ENCODE measurements at places on chromosomes 6 and 20. TPM values are rescaled to one million over a fixed set of nuclear protein-coding genes. Genes with fewer than 3 reads are reported as not detected.

The PAK5 gene
- total RNA-seq, result not detected

The OOEP gene
- 0.33 TPM for total RNA-seq

The ZKSCAN3 gene
- 6.5 TPM for total RNA-seq

The JAG1 gene
- 0.30 TPM for total RNA-seq

The TBC1D20 gene
- total RNA-seq, result 28.1 TPM

- H3K4me3 ChIP-seq, result no peak overlapping the region
- no peaks in the 10 kb centered on the region for H3K4me1 ChIP-seq
- no peak for DNase-seq
- H3K36me3 ChIP-seq, result no peaks in the 10 kb centered on the region
Observed at GRCh38 chr20:18721551-18722115, 92.0 kb upstream of the SCP2D1 start.

- no peaks in the 10 kb centered on the region for H3K27me3 ChIP-seq
- no peak overlapping the region for H3K27ac ChIP-seq
- DNase-seq, result no peak
Observed at GRCh38 chr20:12575352-12576095, 433.2 kb upstream of the SPTLC3 start.

- no peaks in the 10 kb centered on the region for H3K4me1 ChIP-seq
- H3K4me3 ChIP-seq, result no peak overlapping the region
- DNase-seq, result no peak
- H3K36me3 ChIP-seq, result no peaks in the 10 kb centered on the region
- H3K27ac ChIP-seq, result no peak overlapping the region
- no peaks in the 10 kb centered on the region for H3K27me3 ChIP-seq
Observed at GRCh38 chr6:93678841-93679454, 259.6 kb upstream of the EPHA7 start.

GRCh38 chr20:6954219-6954618 lies 186.7 kb downstream of the BMP2 start:
- H3K4me3 ChIP-seq, result no peak overlapping the region
- no peaks in the 10 kb centered on the region for H3K36me3 ChIP-seq
- H3K27me3 ChIP-seq, result no peaks in the 10 kb centered on the region
- no peak for DNase-seq
- no peaks in the 10 kb centered on the region for H3K4me1 ChIP-seq

- no peak for DNase-seq
- no peak overlapping the region for H3K4me3 ChIP-seq
- no peaks in the 10 kb centered on the region for H3K36me3 ChIP-seq
- no peak overlapping the region for H3K27ac ChIP-seq
Observed at GRCh38 chr6:36739947-36740817, 42.6 kb downstream of the RAB44 start.

DNA sequence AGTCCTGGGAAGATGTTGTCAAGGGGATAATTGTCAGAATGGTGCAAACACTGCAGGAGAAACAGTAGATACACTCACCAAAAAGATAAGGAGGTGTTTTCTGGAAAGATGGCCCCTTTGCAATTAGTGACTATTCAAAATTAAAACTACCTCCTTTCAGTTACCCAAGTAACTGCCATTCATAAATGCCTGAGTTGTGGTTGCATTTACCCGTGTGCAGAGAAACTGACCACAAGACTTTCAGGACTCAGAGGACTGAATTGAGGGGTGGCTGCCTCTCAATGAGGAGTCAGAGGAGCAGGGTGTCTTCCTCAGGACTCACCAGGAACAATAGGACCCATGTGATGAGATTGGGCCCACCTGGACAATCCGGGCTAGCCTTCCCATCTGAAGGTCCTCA lies 39.0 kb downstream of the GCM1 start:
- H3K27ac ChIP-seq, result no peak overlapping the region
- peaks cover 24% of the 10 kb centered on the region for H3K4me1 ChIP-seq
- H3K4me3 ChIP-seq, result no peak overlapping the region
- no peaks in the 10 kb centered on the region for H3K36me3 ChIP-seq

GRCh38 chr6:118881440-118882313 lies 12.3 kb upstream of the ASF1A start:
- peaks cover 35% of the 10 kb centered on the region for H3K4me1 ChIP-seq
- H3K36me3 ChIP-seq, result peaks cover 17% of the 10 kb centered on the region
- no peak overlapping the region for H3K4me3 ChIP-seq
- H3K27ac ChIP-seq, result no peak overlapping the region

The STXBP5 gene
- total RNA-seq, result 17.2 TPM

The C6orf15 gene
- not detected for total RNA-seq

DNA sequence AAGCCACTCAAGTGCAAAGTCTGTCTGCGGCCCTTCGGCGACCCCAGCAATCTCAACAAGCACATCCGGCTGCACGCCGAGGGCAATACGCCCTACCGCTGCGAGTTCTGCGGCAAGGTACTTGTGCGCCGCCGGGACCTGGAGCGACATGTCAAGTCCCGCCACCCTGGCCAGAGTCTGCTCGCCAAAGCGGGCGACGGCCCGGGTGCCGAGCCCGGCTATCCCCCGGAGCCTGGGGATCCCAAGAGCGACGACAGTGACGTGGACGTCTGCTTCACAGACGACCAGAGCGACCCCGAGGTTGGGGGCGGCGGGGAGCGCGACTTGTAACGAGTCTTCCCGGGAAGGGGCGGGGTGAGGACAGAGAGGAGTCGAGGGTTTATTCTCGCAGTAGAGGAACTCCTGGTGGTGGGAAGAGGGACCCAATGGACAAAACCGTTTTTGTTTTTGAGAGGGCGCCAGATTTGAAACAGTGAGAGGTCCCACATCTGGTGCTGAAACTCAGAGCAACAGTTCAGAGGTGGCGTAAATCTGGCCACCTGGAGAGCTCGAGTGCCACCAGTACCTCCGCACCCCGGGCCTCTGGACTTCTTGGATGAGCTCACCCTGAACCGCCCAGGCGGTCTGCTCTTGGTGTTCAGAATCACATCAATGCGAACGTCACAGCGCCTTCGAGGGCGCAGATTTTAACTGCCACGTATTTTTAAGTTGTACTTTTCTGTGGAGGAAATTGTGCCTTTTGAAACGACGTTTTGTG lies 8.0 kb downstream of the PRDM13 start:
- H3K27ac ChIP-seq, result peak overlapping the region; percentile 47
- H3K36me3 ChIP-seq, result no peaks in the 10 kb centered on the region
- DNase-seq, result no peak
- peak overlapping the region; percentile 48 for H3K4me3 ChIP-seq
- H3K27me3 ChIP-seq, result peaks cover 76% of the 10 kb centered on the region

DNA sequence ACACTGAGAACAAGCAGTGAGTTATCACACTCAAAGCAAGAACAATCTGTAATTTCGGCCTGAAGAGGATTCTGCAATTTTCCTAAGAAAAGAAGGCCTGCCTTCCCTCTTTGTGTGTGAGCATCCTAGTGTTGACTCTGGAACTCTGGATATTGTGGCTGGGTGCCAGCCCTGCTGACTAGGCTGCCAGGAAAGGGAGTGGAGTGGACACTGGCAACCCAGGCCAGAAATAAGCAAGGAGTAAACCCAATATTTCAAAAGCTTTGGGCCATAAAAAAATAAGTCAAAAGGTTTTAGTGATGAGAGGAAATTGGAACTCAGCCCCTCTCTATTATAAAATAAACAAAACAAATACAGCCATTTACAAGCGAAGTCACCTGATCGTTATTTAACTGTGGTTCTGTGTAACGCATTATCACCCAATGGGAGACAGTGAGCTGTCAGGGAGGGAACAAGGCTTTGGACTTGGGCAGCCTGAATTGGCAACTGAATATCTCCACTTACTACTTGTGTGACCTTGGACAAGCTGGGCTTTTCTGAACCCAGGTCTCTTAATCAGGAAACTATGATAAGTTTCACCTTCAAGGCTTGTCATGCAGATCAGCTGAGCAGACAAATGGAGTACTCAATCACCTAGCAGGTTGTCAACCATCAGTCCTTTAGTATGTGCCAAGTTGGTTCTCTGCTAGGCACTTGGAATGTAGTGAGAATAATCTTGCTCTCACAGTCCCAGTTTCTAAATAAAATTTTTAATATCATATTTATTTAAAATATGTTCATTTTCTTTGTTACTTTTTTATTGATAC lies 196.2 kb downstream of the PAX1 start:
- no peaks in the 10 kb centered on the region for H3K36me3 ChIP-seq
- no peak overlapping the region for H3K27ac ChIP-seq
- DNase-seq, result no peak
- H3K4me3 ChIP-seq, result no peak overlapping the region

- H3K36me3 ChIP-seq, result no peaks in the 10 kb centered on the region
- H3K27me3 ChIP-seq, result no peaks in the 10 kb centered on the region
- no peaks in the 10 kb centered on the region for H3K4me1 ChIP-seq
- H3K27ac ChIP-seq, result no peak overlapping the region
- H3K4me3 ChIP-seq, result no peak overlapping the region
Observed at GRCh38 chr20:8490076-8490830, 358.2 kb downstream of the PLCB1 start.

DNA sequence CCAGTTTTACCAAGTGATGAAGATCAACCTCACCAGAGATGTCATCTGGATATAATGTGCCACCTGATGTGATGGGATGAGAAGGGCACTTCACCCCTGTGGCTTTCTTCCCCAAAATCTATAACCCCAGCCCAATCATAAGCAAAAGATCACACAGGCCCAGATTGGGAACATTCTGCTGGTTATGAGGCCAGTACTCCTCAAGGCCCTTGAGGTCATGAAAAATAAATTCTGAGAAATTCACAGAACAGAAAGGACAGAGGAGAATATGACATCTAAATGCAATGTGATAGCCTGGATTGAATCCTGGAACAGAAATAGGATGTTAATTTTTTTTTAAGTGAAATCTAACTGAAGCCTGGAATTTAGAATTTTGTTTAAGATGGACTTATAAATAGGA lies 243.5 kb downstream of the CBLN4 start:
- H3K27me3 ChIP-seq, result no peaks in the 10 kb centered on the region
- H3K4me3 ChIP-seq, result no peak overlapping the region
- no peaks in the 10 kb centered on the region for H3K4me1 ChIP-seq
- no peaks in the 10 kb centered on the region for H3K36me3 ChIP-seq
- no peak overlapping the region for H3K27ac ChIP-seq

The TMC2 gene
- not detected for total RNA-seq

DNA sequence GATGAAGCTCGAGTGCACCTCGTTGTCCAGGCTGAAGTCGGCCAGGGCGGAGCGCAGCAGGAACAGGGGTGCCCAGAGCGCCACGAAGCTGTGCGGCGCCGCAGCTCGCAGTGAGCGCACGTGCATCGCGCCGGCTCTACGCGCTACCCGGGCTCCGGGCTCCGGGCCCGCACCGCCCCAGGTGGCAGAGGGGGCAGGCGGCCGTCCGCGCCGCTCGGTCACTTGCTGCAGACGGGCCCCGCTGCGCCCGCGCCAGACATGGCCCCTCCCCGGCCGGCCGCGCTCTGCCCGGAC lies 497 bp downstream of the BMP7 start:
- no peak for DNase-seq
- peaks cover 81% of the 10 kb centered on the region for H3K27me3 ChIP-seq
- H3K4me3 ChIP-seq, result no peak overlapping the region
- H3K27ac ChIP-seq, result no peak overlapping the region

The ADGB gene
- total RNA-seq, result not detected

DNA sequence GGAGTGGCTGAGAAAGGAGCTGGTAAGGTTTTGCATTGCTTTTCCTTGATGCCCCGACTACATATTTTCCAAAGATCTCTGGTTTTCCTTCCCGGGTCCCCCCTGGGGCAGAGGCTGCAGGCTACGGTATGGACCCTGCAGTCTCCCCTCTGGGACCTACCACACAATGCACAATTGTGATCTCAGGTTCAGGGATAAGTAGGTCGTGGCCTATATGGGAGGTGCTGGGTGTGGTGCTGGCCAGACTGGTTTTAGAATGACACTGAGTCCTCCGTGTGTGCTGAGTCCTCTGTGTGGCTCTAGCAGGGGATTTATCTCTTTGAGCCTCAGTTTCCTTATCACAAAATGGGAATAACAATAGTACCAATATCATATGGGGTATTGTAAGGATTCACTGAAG lies 376 bp downstream of the C20orf202 start:
- H3K4me3 ChIP-seq, result no peak overlapping the region
- no peaks in the 10 kb centered on the region for H3K36me3 ChIP-seq
- no peak overlapping the region for H3K27ac ChIP-seq
- peaks cover 3% of the 10 kb centered on the region for H3K4me1 ChIP-seq
- no peaks in the 10 kb centered on the region for H3K27me3 ChIP-seq
- DNase-seq, result no peak

GRCh38 chr6:148027201-148027600 lies 315.4 kb upstream of the SASH1 start:
- no peaks in the 10 kb centered on the region for H3K4me1 ChIP-seq
- no peak overlapping the region for H3K4me3 ChIP-seq
- DNase-seq, result no peak
- H3K27ac ChIP-seq, result no peak overlapping the region
- H3K27me3 ChIP-seq, result no peaks in the 10 kb centered on the region

- no peaks in the 10 kb centered on the region for H3K36me3 ChIP-seq
- H3K27ac ChIP-seq, result peak overlapping the region; percentile 7
- DNase-seq, result peak; percentile 26
- peaks cover 11% of the 10 kb centered on the region for H3K4me1 ChIP-seq
- no peak overlapping the region for H3K4me3 ChIP-seq
Observed at GRCh38 chr6:26556263-26557070, 18.3 kb downstream of the HMGN4 start.

- H3K27me3 ChIP-seq, result peaks cover 43% of the 10 kb centered on the region
- no peaks in the 10 kb centered on the region for H3K36me3 ChIP-seq
- H3K4me3 ChIP-seq, result no peak overlapping the region
- H3K4me1 ChIP-seq, result no peaks in the 10 kb centered on the region
Observed at GRCh38 chr6:29992807-29993206, 50.5 kb downstream of the HLA-A start.

DNA sequence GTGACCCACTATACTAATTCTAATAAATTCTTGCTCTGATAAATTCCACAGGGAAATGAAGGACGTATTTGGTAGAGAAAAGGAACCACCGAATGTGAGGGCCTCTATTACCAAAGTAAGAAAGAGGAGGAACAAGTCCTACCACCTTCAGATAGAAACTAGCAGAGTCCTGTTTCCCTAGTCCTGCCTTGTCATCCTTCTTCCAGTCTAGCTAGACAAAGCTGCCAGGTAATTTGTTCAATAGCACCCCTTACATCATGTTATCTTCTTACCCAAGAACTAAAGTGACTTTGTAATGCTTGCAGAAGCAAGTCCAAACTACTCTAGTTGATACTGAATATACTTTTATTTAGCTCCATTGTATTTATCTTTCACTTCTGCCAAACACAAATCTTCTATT lies 29.3 kb upstream of the FAM83B start:
- H3K36me3 ChIP-seq, result no peaks in the 10 kb centered on the region
- no peak overlapping the region for H3K4me3 ChIP-seq
- no peak overlapping the region for H3K27ac ChIP-seq
- no peak for DNase-seq

The IL17A gene
- total RNA-seq, result 6.2 TPM

DNA sequence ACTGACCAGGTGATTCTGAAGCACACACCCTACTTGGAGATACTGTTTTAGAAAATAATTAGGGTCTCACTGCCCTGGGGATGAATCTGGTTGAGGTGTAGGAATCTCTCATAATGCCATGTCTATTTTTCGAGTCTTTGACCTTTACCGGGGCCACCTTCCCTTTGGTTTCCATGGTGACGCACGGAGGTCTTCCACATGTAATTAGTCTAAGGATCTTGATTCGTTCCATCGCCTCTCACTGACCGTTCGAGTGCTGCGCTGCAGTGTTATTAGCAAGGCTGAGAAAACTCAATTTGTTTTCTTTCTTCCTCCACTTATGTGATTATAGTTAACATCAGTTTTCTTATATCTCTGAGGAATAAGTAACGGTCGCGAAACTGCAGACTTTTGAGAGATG lies 144.3 kb upstream of the SPACA1 start:
- DNase-seq, result no peak
- no peaks in the 10 kb centered on the region for H3K36me3 ChIP-seq
- H3K27ac ChIP-seq, result no peak overlapping the region
- peaks cover 20% of the 10 kb centered on the region for H3K27me3 ChIP-seq
- H3K4me3 ChIP-seq, result no peak overlapping the region
- H3K4me1 ChIP-seq, result peaks cover 15% of the 10 kb centered on the region

GRCh38 chr6:92408350-92408749 lies 1011.0 kb downstream of the EPHA7 start:
- DNase-seq, result no peak
- H3K27ac ChIP-seq, result no peak overlapping the region
- no peak overlapping the region for H3K4me3 ChIP-seq
- H3K4me1 ChIP-seq, result no peaks in the 10 kb centered on the region
- H3K36me3 ChIP-seq, result no peaks in the 10 kb centered on the region

Measured in activated CD4-positive, alpha-beta memory T cell treated with anti-CD3 and anti-CD28 coated beads, Interleukin-2, amount 10 ng/mL, durations not matched to agents 7 days and 5 days (primary cell).